ENCODE measurements at places on chromosomes 2 and 18. TPM values are rescaled to one million over a fixed set of nuclear protein-coding genes. Genes with fewer than 3 reads are reported as not detected.

FKBP1B gene
- total RNA-seq = 1.2 TPM

DNA sequence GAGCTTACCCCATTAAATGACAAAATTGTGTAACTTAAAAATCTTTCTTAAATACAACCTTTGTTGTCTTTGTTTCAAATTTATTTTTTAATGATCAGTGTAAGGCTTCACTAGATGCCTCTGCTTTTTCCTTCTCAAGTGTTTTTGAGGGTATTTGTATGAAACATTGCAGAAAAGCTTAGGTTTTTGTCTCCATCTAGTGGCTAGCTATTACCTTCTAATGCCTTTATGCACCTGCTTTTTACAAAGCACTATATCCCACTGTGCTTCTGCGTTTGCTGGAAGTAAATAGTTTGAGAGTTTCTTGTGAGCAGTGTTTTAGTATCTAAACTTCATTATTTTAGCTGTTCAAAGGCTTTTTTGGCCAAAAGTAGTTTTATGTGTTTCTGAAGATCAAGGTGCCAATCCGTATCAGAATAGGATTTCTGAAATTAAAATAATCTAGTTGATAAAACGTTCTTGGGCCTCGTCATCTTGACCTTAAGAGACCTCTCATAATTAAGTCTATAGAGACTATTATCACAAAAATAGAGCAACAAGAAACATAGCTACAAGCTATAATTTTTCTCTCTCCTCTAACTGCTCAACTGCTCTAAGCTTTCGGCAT is 47.0 kb downstream of the IWS1 start:
- ATAC-seq = peak; percentile 51

NTSR2 gene
- total RNA-seq = not detected

GRCh38 chr2:73187549-73187948 is 14.8 kb upstream of the NOTO start:
- no peak for ATAC-seq

DNA sequence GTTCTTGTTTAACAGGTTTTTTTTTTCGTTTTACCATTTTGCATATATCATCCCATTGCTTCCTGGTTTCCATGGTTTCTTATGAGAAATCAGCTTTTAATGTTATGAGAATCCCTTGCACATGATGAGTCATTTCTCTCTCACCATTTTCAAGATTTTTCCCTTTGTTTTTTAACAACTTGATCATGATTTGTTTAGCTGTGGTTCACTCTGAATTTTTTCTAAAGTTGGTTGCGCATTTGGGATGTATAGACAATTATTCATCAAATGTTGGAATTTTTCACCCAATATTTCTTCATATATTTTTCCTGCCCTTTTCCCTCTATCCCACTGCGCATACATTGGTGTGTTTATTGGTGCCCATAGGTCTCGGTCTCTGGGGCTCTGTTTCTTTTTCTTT is 42.4 kb upstream of the BIN1 start:
- ATAC-seq = no peak

DNA sequence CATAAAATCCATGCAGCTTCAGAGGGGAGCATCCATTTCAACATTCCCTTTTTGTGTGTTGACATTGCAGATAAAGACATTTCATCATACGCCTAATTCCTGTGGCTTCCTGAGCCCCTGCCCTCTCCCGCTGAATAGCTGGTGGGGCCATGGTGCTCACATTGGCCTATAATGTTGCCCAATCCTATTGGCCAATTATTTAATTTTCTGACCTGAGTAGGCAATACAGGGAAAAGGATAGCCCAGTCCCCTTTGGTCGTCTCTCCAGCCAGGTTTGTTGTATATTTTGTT is 163.8 kb upstream of the MYCN start:
- ATAC-seq = no peak

DNA sequence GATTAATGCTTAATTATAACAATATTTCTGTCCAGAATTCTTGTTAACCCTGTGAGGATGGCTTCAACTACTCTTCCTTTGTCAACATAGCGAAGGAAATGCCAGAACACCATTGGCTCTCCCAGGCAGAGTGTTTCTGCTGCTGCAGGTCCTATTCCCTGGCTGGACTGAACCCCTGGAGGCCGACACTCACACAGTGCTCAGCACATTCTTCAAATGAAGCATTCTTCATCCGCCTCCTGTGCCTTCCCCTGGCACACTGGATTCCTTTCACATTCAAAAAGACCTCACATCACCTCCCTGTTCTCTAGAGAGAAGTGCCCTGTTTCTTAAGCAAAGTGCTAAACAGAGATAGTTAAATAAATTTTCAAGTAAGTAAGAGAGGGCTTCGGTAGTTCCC is 187.3 kb upstream of the MSH6 start:
- ATAC-seq = no peak

STK11IP gene
- total RNA-seq = 28.4 TPM

LHCGR gene
- total RNA-seq = not detected

Data from activated T-helper 17 cell treated with anti-CD3 and anti-CD28 coated beads, Interleukin-2, amount 50 U/mL, for 72 hours (primary cell).